AG20443 (cell line): ENCODE measurements at places on chromosomes 4 and X.

GRCh38 chrX:130575831-130576389, 174.1 kb downstream of the RBMX2 start:
- peak; percentile 43 for DNase-seq

DNA sequence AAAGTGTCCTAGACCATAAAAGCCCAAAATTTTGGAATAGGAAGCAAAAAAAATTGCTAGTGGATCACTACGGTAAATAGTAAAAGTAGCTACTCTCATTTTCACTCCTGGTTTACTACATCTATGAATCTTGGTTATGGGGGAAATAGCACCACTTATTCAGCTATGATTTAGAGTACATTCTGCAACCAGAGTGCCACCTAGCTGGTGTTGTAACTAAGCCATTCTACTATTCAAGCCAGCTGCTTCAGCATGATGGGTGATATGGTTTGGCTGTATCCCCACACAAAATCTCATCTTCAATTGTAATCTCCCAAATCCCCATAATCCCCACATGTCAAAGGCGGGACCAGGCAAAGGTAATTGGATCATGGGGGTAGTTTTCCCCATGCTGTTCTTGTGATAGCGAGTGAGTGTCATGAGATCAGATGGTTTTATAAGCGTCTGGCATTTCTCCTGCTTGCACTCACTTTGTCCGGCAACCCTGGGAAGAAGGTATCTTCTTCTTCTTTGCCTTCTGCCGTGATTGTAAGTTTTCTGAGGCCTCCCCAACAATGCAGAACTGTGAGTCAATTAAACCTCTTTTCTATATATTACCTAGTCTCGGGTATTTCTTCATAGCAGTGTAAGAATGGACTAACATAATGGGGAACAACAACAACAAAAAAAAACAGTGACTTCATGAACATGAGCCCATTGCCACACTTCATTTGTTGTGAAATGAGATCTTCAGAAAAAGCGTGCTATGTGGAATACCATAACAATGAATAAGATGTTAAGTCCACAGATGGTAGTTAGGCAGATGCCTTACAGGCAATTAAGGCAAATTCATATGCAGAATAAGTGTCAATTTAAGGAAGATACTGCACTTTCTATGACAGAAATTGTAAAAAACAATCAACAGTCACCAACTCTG, 280.1 kb downstream of the PABPC4L start:
- DNase-seq = no peak

- DNase-seq = no peak
Measured at GRCh38 chr4:174036111-174036510, 247.4 kb downstream of the FBXO8 start.

DNA sequence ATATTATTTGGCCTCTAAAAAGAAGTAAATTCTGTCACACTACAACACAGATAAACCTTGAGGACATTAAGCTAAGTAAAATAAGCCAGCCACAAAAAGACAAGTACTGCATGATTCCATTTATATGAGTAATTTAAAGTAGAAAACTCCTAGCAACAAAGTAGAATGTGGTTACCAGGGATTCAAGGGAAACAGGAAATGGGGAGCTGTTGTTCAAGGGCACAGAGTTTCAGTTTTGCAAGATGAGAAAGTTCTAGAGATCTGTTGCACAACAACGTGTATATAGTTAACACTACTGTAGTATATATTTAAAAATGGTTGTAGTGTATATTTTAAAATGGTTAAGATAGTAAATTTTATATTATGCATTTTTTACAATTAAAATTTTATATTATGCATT, 25.4 kb downstream of the SEC31A start:
- DNase-seq = peak; percentile 67

- peak; percentile 66 for DNase-seq
Measured at GRCh38 chrX:129637217-129638109, 17.3 kb downstream of the APLN start.

GRCh38 chrX:34956916-34957315, 14.3 kb downstream of the FAM47B start:
- DNase-seq = peak; percentile 21

GRCh38 chr4:124420166-124420695, 292.3 kb downstream of the ANKRD50 start:
- no peak for DNase-seq

DNA sequence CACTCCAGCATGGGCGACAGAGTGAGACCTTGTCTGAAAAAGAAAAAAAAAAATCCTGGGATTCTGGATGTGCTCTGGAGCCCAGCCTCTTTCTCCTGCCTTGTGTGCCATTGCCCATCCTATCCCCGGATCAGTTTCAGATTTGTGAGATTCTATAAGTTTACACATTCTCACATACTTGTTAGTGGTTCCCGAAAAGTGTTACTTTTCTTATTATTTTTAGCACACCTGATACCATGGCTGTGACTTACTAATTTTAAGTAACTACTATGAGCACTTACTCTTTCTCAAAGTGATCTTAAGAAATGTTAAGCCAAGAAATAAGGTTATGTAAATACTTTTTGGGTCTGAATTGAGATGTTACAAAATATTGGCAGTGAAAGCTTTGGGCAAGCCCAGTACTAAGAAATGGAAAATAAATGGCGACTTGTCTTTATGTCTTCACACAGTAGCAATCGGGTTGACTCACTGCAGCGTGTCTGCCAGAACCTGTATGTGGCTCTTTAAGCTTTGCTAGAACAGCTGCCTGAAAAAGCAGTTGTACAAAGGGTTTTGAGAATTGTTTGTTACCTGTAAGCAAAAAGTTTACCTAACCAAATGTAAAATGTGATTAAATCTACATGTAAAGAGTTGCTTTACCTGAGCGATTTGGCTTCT, 118.7 kb downstream of the KLHL8 start:
- DNase-seq = no peak

DNA sequence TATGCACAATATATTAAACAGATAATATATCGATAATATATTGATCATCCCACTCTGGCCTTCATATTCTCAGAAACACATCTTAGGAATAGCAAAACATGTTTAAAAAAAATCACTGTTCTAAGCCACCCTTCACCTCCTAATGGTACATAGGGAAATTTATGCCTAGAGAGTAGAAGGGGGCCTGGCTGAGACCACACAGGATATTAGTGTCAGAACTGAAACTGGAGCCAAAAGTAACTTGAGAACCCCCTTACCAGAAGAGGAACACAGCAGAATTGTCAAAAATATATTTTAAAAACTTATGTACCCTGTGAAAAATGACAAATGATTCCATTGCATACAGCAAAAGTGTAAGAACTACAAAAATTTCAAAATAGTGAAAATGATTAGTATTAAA, 173.1 kb downstream of the VSIG4 start:
- no peak for DNase-seq

- no peak for DNase-seq
Measured at GRCh38 chrX:39904816-39905537, 192.8 kb downstream of the BCOR start.

GRCh38 chr4:43496188-43496587, 603.7 kb downstream of the GRXCR1 start:
- DNase-seq = no peak

- DNase-seq = no peak
Measured at GRCh38 chrX:105424729-105425128, 204.2 kb upstream of the TEX13A start.

DNA sequence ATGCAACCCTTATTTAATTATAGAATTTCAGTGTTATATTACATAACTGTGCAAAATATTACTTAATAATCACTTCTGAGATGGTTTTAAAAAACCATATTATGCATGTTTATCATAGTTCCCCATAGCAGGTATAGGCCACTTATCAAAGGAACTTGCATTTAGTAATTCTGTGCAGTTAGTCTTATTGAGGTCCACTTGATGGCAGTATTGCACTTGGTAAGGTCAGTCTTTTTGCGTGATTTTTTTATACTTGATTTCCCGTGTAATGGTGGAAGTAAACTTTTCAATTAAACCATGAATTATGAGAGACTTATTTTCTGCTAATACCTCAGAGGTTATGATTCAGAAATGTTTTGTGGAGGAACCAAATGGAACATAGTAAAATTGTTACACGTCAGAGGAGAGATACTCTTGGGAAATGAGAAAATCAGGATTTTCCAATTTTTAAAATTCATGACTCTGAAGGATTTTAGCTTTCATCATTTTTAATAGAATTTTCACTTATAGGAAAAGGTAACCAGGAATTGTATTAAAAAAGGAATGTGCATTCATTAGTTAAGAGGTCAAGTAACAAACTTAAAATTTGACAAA, 230.0 kb downstream of the CCSER1 start:
- peak; percentile 9 for DNase-seq

GRCh38 chr4:159352609-159353008, 249.7 kb downstream of the RAPGEF2 start:
- DNase-seq = no peak

DNA sequence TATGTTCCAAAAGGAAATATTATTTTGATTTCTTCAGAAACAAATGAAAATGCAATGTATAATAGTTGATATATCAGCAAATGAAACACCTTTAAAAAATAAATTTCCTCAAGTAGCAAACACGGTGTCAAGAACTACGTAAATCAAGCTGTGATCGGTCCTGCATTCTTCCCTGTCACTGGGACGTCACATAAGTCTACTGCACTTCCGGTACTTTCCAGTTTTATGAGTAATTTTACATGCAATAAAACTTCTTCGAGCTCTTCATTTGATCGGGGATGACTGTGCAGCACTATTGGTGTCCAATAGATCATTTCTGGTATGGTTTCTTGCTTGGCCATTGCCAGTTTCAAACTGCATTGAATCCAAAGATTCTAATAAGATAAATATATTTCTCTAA, 114.0 kb upstream of the VEGFC start:
- DNase-seq = no peak

DNA sequence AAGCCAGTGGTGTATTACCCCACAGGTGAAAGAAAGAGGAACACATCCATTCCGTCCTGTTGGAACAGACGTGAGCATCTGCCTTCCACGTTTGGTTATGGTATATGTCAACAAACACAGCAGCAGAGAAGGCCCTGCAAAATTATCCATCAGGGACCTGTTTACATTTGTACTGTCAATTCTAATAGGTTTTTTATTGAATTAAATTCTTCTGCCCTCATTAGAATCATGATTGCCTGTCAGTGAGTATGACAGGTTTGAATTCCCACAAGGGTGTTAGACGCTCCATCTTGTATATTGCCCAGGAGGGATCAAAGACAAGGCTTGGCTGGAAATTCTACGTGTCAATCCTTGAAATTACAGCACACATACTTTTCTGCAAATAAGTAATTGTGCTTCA, 339.9 kb upstream of the NOCT start:
- no peak for DNase-seq

- no peak for DNase-seq
Measured at GRCh38 chr4:79147251-79147650, 178.6 kb downstream of the NAA11 start.

DNA sequence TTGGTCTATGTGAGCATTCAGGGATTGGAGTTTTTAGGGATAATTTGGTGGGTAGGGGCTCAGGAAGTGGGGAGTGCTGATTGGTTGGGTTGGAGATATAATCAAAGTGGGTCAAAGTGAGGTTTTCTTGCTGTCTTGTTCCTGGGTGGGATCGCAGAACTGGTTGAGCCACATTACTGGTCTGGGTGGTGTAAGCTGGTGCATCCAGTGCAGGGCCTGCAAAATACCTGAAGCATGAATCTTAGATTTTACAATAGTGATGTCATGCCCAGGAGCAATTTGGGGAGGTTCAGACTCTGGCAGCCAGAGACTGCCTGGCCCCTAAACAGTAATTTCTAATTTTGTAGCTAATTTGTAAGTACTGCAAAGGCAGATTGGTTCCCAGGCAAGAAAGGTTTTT, 665.6 kb upstream of the PRKX start:
- no peak for DNase-seq

GRCh38 chr4:17009871-17010367, 111.5 kb upstream of the LDB2 start:
- DNase-seq = no peak

GRCh38 chr4:13413729-13414437, 70.3 kb downstream of the RAB28 start:
- peak; percentile 11 for DNase-seq

DNA sequence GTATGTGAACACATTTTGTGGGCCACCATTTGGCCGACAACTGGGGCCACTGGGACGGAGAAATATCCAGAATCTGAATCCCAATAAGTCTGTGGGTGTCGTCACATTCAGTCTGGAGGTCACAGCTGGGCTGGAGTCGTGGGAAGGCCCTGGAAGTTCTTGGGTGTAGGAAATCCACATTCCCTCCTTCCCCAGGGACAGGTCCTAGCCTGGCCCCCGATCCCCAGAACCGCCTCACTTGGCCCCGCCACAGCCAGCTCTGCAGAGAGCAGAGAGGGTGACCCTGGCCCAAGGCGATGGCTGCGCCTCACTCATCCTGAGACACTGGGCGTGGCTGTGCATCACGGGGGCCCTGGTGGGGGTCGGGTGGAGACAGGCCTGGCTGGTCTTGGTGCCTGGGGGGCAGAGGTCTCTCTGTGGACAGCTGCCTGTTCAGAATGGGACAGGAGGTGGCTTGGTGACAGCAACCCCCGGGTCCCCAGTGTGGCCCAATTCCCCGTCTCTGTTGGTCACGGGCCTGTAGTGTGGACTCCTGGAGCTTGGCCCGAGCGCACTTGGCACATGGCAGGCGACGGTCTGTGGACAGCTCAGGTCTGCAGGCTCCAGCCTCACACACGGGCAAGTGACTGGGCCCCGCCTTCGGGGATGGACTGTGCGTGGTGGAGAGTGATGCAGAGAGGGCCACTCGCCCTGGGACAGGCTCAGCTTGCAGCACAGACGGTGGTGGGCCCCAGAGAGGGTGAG, 16.4 kb downstream of the DOK7 start:
- no peak for DNase-seq

DNA sequence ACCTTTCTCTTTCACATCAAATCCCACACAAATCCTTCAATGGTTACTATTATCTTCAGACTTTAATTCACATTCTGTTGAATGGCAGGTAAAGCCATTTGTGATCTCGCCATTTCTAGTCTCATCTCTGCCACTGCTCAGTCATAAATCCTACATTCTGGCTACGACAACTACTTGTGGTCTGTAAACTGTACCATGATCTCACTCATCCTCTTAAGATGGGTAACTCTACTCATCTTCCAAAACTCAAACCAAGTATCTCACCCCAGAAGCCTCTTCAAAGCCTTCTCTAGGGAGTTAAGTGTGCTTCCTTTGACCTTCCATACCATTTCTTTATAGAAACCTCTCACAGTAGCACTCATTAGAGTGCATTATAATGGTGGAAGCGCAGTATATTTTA, 101.8 kb downstream of the NEK1 start:
- DNase-seq = no peak

DNA sequence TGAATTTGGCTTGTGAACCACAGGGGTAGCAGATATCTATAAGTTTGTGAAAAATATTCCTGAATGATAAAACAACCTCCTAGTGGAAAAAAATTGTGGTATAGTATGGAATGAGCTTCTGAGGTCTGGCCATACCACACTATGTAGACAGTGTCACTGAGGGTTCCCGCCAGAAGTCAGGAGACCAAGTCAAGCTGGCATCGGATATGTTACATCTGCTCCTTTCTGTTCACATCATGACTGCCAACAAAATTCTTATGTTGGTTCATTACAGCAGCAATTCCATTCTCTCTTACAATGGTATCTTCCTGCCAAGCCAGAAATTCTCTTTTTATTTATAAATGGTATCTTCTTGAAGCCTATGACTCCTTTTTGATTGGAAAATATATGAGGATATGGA, 273.0 kb downstream of the PPP3CA start:
- DNase-seq = no peak

- no peak for DNase-seq
Measured at GRCh38 chr4:113665036-113665435, 96.5 kb downstream of the CAMK2D start.
